Left lung (tissue), 14 donors: ENCODE measurements at places on chromosomes 2 and 18. TPM values are rescaled to one million over a fixed set of nuclear protein-coding genes. Genes with fewer than 3 reads are reported as not detected.

- no peak for DNase-seq
- H3K36me3 ChIP-seq, result no peaks in the 10 kb centered on the region
- no peak overlapping the region for H3K4me3 ChIP-seq
- H3K27me3 ChIP-seq, result no peaks in the 10 kb centered on the region
Measured at GRCh38 chr2:7559791-7560190, 642.6 kb downstream of the RNF144A start.

- no peak for DNase-seq
- H3K36me3 ChIP-seq, result no peaks in the 10 kb centered on the region
- H3K4me3 ChIP-seq, result no peak overlapping the region
- H3K4me1 ChIP-seq, result no peaks in the 10 kb centered on the region
Measured at GRCh38 chr2:206867006-206867405, 72.3 kb upstream of the CPO start.

GRCh38 chr2:179348906-179349305, 84.3 kb upstream of the SESTD1 start:
- no peaks in the 10 kb centered on the region for H3K4me1 ChIP-seq
- H3K27ac ChIP-seq, result no peak overlapping the region
- no peak overlapping the region for H3K4me3 ChIP-seq
- H3K36me3 ChIP-seq, result no peaks in the 10 kb centered on the region
- DNase-seq, result no peak
- H3K27me3 ChIP-seq, result no peaks in the 10 kb centered on the region

DNA sequence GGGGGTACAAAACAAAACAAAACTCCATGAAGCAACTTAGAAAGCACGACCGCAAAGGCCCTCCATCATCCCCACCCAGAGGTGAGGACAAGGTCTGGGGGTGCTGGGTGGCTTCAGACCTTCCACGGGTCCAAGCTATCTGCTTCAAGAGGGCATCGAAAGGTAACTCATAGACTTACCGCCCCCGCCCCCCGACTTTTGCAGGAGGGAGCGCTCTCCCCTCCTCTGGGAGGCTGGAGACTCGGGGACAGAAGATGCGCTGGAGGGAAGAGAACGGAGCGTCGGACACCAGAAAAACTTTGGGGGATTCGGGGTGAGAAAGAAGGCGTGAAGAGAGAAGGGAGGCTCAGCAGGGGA, 300 bp upstream of the STON1 start:
- no peak for DNase-seq
- H3K27ac ChIP-seq, result peak overlapping the region; percentile 82
- peaks cover 16% of the 10 kb centered on the region for H3K4me1 ChIP-seq
- no peaks in the 10 kb centered on the region for H3K27me3 ChIP-seq

- H3K27ac ChIP-seq, result no peak overlapping the region
- H3K27me3 ChIP-seq, result no peaks in the 10 kb centered on the region
- H3K4me3 ChIP-seq, result no peak overlapping the region
Measured at GRCh38 chr18:70649683-70650082, 360.8 kb downstream of the SOCS6 start.

- H3K27me3 ChIP-seq, result no peaks in the 10 kb centered on the region
- H3K4me1 ChIP-seq, result peaks cover 6% of the 10 kb centered on the region
- H3K4me3 ChIP-seq, result no peak overlapping the region
- peaks cover 2% of the 10 kb centered on the region for H3K36me3 ChIP-seq
- DNase-seq, result no peak
Measured at GRCh38 chr18:9177466-9177865, 40.9 kb downstream of the ANKRD12 start.

DNA sequence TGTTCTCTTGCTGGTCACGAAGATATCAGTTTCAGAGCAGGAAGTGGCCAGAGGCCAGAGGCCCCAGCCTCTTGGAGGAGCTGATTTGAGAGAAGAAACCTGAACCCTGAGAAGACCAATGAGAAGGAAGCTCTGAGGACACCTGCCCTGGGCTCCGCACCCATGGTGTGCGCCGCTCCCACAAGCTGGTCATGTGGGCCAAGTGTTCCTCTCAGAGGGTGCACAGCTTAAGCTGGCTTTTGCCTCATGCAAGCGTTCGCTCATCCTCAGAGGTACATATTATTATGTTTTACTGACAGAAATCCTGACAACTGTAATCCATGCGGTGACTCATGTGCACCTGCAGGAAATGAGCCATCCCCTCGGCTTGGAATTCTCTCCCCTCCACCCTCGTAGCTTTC, 316.1 kb upstream of the MYT1L start:
- no peak overlapping the region for H3K27ac ChIP-seq
- H3K27me3 ChIP-seq, result peaks cover 18% of the 10 kb centered on the region
- H3K36me3 ChIP-seq, result no peaks in the 10 kb centered on the region
- H3K4me1 ChIP-seq, result no peaks in the 10 kb centered on the region
- DNase-seq, result no peak

DNA sequence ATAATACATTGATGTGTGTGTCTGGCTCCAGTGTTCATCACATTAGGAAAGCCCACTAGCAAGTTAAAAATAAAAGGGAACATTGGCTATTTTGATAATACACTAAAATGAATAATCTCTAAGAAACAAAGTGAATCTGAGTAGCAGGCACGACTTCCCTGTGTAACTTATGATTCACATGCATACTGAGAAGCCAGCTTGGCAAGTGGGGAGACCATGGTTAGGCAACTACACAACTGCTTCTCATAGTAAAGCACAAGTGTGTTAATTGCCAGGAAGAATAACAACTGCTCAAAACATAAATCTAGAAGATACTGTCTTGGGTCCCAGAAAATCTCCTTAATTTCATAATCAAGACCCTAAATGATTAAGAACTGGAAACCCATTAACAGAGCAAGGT, 4.0 kb downstream of the MYO5B start:
- H3K27ac ChIP-seq, result no peak overlapping the region
- H3K36me3 ChIP-seq, result no peaks in the 10 kb centered on the region
- H3K4me1 ChIP-seq, result peaks cover 7% of the 10 kb centered on the region
- DNase-seq, result no peak
- no peak overlapping the region for H3K4me3 ChIP-seq

DNA sequence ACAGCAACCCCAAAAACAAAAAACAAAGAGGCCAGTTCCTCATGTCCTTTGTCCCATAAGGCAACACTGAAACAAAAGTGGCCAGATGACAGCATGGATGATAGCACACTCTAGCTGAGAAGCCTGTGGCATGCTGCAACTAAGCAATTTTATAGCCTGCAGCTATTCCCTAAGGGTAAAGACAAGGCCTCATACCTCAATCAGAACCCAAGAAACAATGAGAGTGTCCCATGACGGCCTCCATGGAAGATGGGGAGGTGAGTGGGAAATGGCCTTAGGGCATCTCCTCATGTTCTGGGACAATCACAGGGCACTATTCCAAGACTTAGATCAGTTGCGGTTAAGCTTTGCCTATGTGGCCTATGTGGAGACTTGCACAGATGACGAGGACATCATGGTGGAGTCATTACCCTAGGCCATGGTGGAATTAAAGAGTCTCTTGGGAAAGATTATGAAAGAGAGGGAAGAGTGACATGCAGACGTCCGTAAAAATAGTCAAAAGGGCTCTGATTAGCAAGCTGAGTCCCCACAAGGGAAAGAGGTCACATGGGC, 103.1 kb downstream of the INO80D start:
- no peak overlapping the region for H3K27ac ChIP-seq
- no peak for DNase-seq
- no peak overlapping the region for H3K4me3 ChIP-seq
- no peaks in the 10 kb centered on the region for H3K27me3 ChIP-seq
- H3K36me3 ChIP-seq, result no peaks in the 10 kb centered on the region
- no peaks in the 10 kb centered on the region for H3K4me1 ChIP-seq

GRCh38 chr18:41674506-41674905, 280.5 kb upstream of the PIK3C3 start:
- H3K36me3 ChIP-seq, result no peaks in the 10 kb centered on the region
- no peak overlapping the region for H3K27ac ChIP-seq
- H3K4me1 ChIP-seq, result no peaks in the 10 kb centered on the region
- no peaks in the 10 kb centered on the region for H3K27me3 ChIP-seq
- no peak overlapping the region for H3K4me3 ChIP-seq

DNA sequence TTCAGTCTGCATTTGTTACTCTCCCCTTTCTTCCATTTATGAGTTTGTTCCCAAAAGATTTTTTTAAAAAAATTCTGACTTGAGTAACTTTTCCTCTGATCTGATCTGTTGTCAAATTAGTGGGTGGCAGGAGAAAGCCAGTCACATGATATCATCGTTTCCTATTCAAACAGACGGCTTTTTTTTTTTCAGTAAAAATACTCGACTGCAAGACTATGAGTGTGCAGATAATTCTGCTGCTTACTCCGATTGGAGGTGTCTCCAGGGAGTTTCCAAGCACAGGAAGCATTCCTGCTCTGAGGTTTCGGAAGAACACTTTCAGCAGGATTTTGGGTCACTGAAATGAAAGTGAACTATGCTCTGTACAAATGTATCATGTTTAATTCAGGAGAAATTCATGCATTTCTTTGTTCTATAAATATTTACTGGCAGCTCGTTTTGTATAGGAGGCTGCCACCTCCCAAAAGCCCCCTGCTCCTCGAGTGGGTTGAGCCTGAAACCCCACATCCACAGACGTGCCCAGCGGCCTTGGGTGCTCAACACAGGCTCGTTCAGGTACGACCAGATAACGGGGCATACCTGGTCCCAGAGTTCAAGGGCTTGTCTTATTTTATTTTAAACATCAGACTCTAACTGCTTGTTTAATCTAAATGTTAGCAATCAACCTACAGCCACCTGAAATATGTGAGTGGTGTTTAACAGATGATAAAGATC, 126.9 kb upstream of the ZNF516 start:
- no peaks in the 10 kb centered on the region for H3K27me3 ChIP-seq
- H3K36me3 ChIP-seq, result no peaks in the 10 kb centered on the region
- H3K4me1 ChIP-seq, result peaks cover 14% of the 10 kb centered on the region
- peak overlapping the region; percentile 14 for H3K27ac ChIP-seq
- DNase-seq, result no peak

DNA sequence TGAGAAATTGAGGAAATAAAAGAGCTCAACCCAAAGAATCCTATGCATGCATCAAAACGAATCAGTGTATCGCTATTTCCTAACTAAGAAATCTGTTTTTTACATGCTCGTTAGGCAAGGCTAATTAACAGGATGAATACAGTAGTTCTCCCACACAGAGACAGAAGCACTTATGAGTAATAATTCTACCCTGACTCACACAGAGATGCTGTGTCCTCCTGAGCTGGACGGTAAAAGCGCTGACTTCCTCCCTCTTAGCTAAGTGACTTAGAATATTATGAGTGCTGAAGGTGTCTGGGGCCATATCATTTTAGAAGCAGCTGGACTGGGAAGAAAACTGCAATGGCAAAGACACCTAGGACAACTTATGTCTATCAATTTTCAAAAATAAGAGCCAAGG, 18.5 kb downstream of the PLEKHM3 start:
- H3K36me3 ChIP-seq, result peaks cover under 1% of the 10 kb centered on the region
- no peaks in the 10 kb centered on the region for H3K4me1 ChIP-seq
- H3K27me3 ChIP-seq, result no peaks in the 10 kb centered on the region
- no peak overlapping the region for H3K27ac ChIP-seq

DNA sequence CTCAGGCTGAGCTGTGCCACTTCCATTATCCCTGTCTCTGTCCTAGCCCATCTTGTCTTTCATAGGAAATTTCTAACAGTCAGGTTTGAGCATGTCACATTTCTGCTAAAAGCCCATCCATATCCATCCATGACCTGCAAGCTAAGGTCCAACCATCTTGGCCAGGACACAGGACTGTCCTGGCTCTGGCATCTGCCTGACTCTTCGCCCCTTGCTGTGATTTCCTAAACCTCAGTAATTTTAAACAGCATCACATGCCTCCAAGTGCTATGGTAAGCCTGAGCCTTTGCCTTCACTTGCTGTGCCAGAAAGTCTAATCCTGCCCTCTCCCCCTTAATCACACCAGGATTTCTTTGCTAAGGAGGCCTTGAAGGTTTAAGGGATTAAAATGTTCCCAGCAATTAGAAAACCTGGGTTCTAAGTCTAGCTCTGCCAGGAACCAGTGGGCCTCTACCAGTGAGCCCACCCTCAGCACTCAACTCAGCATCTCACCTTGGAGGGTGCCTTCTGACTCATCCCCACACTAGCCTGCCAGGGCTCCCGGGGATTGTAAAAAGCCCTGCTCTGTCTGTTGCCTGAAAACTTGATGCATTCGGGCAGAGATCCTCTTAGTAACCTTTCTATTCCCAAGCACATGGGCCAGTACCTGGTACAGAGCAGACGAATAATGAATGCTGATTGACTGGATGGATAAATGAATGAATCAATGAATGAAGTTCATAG, 411.0 kb downstream of the LRATD1 start:
- no peak for DNase-seq
- no peak overlapping the region for H3K27ac ChIP-seq
- H3K4me1 ChIP-seq, result no peaks in the 10 kb centered on the region

DNA sequence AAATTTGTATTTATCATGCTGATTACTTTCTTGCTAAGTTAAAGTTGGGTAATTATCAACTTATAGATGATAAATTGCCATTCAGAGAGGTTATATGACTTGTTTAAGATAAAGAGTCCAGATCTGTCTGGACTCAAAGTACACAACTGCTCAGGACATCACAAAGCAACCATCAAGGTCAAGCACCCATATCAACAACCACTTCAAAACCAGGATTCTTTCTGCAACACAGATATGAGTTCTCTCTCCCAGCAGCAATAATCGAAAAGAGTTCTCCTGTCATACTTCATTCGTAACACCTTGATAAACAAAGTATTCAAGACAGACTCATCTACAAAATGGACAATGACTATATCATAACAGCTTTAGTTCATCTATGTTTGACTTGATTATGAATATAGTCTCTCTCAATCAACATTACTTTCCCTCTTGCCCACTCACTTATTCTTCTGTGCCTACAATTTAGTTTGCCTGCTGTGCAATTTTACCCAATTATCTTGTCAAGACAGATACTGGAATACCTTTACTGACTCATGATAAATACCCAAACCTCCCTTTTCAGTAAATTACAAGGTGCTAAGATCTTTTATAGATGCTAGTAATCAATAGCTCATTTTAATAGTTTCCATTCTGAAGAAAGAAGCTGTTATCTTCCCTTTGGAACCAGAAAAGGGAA, 281.8 kb downstream of the NBAS start:
- H3K27me3 ChIP-seq, result no peaks in the 10 kb centered on the region
- no peaks in the 10 kb centered on the region for H3K4me1 ChIP-seq

DNA sequence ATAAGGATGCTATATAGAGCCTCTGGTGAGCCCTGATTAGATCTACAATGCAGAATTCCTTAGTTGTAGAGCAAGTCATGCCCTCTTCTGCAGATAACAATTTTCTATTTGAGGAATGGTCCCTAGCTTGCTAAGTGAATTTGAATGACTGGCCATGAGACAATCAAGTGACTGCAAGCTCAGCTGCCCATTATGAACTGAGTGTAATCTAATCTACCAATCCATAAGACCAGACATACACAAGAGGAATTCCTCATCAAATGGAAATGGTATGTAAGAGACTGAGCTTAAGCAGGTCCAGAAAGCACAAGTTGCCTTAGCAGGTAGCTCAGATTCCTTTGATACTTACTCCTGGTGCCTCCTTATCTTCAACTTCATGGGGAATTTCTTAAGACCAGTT, 4.8 kb upstream of the ANKRD44 start:
- no peaks in the 10 kb centered on the region for H3K27me3 ChIP-seq
- peaks cover 6% of the 10 kb centered on the region for H3K4me1 ChIP-seq
- H3K4me3 ChIP-seq, result no peak overlapping the region
- H3K36me3 ChIP-seq, result no peaks in the 10 kb centered on the region
- no peak overlapping the region for H3K27ac ChIP-seq

C2orf80 gene
- not detected for total RNA-seq

TFPI gene
- 300 TPM for total RNA-seq

FAM237A gene
- total RNA-seq, result not detected

PROM2 gene
- 5.6 TPM for total RNA-seq

ACADL gene
- 32.9 TPM for total RNA-seq

HRH4 gene
- total RNA-seq, result 0.17 TPM
